ENCODE measurements at places on chromosomes 5 and 9.
A peak's percentile ranks its signal among the peaks of the same experiment; 100 is the strongest.

GRCh38 chr5:62046191-62046590 is 259.8 kb upstream of the KIF2A start:
- no peak for DNase-seq

GRCh38 chr5:154419236-154419635 is 26.6 kb upstream of the SAP30L start:
- no peak for DNase-seq

DNA sequence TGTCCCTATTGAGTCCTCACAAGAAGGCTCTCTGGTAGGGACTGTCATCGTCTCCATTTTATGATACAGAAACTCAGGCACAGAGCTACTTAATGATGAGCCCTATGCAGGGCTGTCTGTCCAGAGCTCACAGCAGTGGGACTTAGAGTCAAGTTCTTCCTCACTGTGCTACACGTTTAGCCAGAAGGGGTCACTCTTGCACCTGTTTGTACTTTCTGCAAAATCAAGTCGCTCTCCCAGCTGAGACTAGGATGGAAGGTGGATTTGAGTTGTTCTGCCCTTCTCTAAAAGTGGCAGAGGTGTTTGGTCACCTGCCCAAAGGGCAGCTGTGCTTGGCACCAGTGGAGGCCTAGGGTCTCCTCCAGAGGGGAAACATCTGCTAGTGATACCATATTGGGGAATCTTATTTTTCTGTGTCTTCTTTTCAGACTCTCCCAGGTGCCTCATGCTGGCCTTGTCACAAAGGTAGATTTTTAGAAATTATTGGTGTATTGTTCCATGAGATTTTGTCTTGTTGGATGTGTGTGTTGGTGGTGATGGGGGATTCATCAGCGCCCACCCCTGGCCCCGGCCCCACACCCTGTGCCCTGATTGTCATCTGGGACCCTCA is 104.2 kb downstream of the PPARGC1B start:
- DNase-seq = peak; percentile 59

- DNase-seq = no peak
Observed at GRCh38 chr5:134463176-134463720, 51.6 kb upstream of the CDKN2AIPNL start.

GRCh38 chr5:16740811-16741392 is 124.1 kb upstream of the RETREG1 start:
- no peak for DNase-seq

- DNase-seq = no peak
Observed at GRCh38 chr9:70256123-70256551, 2.6 kb upstream of the SMC5 start.

GRCh38 chr9:136560586-136560985 is 14.7 kb upstream of the NOTCH1 start:
- no peak for DNase-seq

- no peak for DNase-seq
Observed at GRCh38 chr5:180950291-180950949, 38.2 kb upstream of the BTNL3 start.

DNA sequence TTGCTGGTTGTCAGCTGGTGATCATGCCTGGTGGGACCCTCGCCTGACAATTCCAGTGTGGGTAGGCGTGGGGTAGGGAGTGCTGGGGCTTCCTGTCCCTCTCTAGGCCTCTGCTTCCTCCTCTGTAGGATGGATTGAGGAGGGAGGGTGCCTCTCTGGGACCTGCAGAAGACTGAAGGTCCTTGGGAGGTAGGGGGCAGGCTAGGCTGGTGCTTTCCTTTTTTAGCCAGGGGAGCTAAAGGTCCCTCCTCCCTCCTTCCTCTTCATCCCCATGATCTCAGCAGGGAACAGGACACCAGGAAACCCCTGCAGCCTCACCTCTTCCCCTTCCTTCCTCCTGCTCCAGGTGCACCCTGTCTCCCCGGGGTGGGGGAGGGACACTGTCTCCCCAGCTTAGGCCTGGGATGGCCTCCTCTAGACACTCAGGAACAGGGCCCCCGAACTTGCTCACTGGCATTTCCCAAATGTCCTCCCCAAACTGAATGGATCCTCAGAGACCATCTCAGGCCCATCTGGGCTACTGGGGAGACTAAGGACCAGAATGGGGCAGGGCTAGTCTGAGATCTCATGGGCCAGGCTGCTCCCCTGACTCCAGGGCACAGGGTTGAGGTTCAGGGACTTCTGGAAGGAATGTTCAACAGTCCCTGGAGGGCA is 8.4 kb downstream of the SH2D3C start:
- DNase-seq = no peak
